Colonic mucosa (tissue), 4 donors: ENCODE measurements at places on chromosomes 1 and 21. TPM values are rescaled to one million over a fixed set of nuclear protein-coding genes. Genes with fewer than 3 reads are reported as not detected.

Gene SLC1A7
- total RNA-seq = 0.50 TPM

Gene PM20D1
- total RNA-seq = not detected

Gene ACAP3
- 34.1 TPM for total RNA-seq

Gene CROCC
- 6.9 TPM for total RNA-seq

Gene SPRR1A
- not detected for total RNA-seq

Gene C4BPB
- total RNA-seq = 9.6 TPM

Gene PPIAL4G
- not detected for total RNA-seq

Gene HUNK
- total RNA-seq = 7.2 TPM

Gene DENND2D
- 51.0 TPM for total RNA-seq

Gene TRIM46
- total RNA-seq = 0.10 TPM

Gene KCNK1
- 48.0 TPM for total RNA-seq
